WERI-Rb-1 (cell line): ENCODE measurements at places on chromosomes 5 and 9.

DNA sequence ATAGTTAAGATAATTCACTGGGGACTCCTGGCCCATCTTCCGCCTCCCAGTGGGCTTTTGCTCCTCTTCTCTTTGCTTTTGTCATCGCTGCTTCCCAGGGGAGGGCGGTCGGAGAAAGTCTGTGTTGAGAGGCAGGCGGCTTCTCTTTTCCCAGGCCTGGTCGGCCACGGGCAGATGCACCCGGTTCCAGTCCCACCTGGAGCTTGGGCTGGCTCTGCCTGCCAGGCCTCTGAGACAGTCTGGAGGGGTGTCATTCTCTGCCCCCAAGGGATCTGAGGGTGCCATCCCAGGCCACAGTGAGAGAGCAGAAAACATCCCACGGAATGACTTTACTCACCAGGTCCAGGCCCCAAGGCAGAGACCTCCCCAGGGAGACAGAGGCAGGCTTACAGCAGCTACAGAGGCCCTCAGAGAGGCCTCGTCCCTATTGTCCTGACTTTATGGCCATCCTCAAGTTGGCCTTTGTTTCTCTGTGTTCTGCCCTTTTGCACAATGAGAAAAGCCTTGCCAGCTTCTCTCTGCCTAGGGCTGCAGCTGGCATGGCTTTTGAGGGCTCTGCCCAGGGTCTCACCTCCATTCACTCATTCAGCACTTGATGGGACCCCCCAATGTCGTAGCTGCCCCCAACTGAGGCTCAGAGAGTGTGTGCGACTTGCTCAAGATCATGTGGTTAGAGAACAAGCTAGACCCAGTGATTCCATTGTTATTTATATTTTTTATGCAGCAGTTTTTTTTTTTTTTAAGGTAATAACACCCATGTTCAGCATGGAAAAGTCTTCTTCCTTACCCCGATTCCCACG is 44.2 kb upstream of the BOD1 start:
- no peak for DNase-seq

DNA sequence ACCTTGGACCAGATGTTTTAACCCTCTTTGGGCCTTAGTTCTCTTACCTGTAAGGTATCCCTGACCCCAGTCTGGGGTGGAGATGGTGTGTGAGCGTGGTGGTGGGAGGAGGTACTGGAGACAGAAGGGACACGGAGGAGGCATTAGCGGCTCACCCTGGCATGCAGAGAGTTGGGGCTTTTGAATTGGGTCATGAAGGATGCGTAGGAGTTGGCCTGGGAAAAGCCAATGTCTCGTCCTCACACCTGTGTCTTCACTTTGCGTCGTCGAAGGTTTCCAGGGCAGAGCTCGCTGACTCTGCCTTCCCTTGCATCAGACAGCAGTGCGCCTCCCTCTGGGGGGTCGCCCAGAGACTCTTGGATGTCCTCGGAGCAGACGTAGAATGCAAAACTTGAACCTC is 11.2 kb downstream of the RXRA start:
- DNase-seq: no peak

- DNase-seq: no peak
Measured at GRCh38 chr5:164191240-164191639, 685.8 kb downstream of the MAT2B start.

- DNase-seq: no peak
Measured at GRCh38 chr9:85319936-85320656, 421.7 kb downstream of the AGTPBP1 start.

GRCh38 chr5:59596586-59597350 is 296.8 kb downstream of the PDE4D start:
- DNase-seq: no peak
